ENCODE measurements at places on chromosomes 16 and 17. TPM values are rescaled to one million over a fixed set of nuclear protein-coding genes. Genes with fewer than 3 reads are reported as not detected.

The HOXB8 gene
- 0.48 TPM for polyA plus RNA-seq

The FSCN2 gene
- polyA plus RNA-seq: 2.7 TPM

The PHOSPHO1 gene
- 6.2 TPM for polyA plus RNA-seq

The USP7 gene
- 145 TPM for polyA plus RNA-seq

The VAMP2 gene
- polyA plus RNA-seq: 82.8 TPM

The KRT35 gene
- not detected for polyA plus RNA-seq

The KRTAP9-2 gene
- polyA plus RNA-seq: not detected

The ABCA9 gene
- 9.9 TPM for polyA plus RNA-seq

The CCL17 gene
- not detected for polyA plus RNA-seq

The DNAH2 gene
- 1.1 TPM for polyA plus RNA-seq

The UTS2R gene
- polyA plus RNA-seq: not detected

The PRAC1 gene
- not detected for polyA plus RNA-seq

The PLA2G10 gene
- polyA plus RNA-seq: 0.31 TPM

The BAIAP3 gene
- polyA plus RNA-seq: 3.1 TPM

The ATAD5 gene
- 10.3 TPM for polyA plus RNA-seq

The WNT9B gene
- polyA plus RNA-seq: 0.11 TPM

The SGSM2 gene
- polyA plus RNA-seq: 86.9 TPM

The CCL16 gene
- 0.49 TPM for polyA plus RNA-seq

The CHP2 gene
- polyA plus RNA-seq: 0.13 TPM

The LAT gene
- 7.4 TPM for polyA plus RNA-seq

The SHBG gene
- 1.1 TPM for polyA plus RNA-seq

The CETP gene
- 11.3 TPM for polyA plus RNA-seq

The AHSP gene
- polyA plus RNA-seq: 12.8 TPM

The KRTAP17-1 gene
- polyA plus RNA-seq: not detected

The ZP2 gene
- 4.4 TPM for polyA plus RNA-seq

The KCNH4 gene
- not detected for polyA plus RNA-seq

The NPW gene
- polyA plus RNA-seq: 2.3 TPM

The TMC5 gene
- polyA plus RNA-seq: 9.0 TPM

The SLC6A2 gene
- polyA plus RNA-seq: not detected

The HSD11B2 gene
- 31.9 TPM for polyA plus RNA-seq

The CLDN7 gene
- polyA plus RNA-seq: 30.9 TPM

The HSPB9 gene
- polyA plus RNA-seq: 0.60 TPM

The SEZ6 gene
- polyA plus RNA-seq: 0.59 TPM

The SOX8 gene
- 1.9 TPM for polyA plus RNA-seq

The ATP6V0C gene
- 158 TPM for polyA plus RNA-seq

The NOD2 gene
- polyA plus RNA-seq: 1.1 TPM

The SALL1 gene
- polyA plus RNA-seq: 0.04 TPM

The TNP2 gene
- not detected for polyA plus RNA-seq

The SLC5A11 gene
- polyA plus RNA-seq: 0.50 TPM

The KRTAP9-4 gene
- polyA plus RNA-seq: not detected

The CES4A gene
- 8.2 TPM for polyA plus RNA-seq

The GLYR1 gene
- polyA plus RNA-seq: 124 TPM

The TAC4 gene
- 0.69 TPM for polyA plus RNA-seq

The SSTR5 gene
- polyA plus RNA-seq: not detected

The USH1G gene
- polyA plus RNA-seq: 0.14 TPM

The LITAFD gene
- polyA plus RNA-seq: 0.14 TPM

The MT1H gene
- 1.2 TPM for polyA plus RNA-seq

The PRSS27 gene
- polyA plus RNA-seq: 1.8 TPM

The IRX3 gene
- 56.0 TPM for polyA plus RNA-seq

The SYCE1L gene
- 3.3 TPM for polyA plus RNA-seq

The GCGR gene
- 0.42 TPM for polyA plus RNA-seq

The DLG4 gene
- 62.3 TPM for polyA plus RNA-seq

Measured in right lung (tissue), 10 donors.